ENCODE measurements at places on chromosomes 11 and 22.

DNA sequence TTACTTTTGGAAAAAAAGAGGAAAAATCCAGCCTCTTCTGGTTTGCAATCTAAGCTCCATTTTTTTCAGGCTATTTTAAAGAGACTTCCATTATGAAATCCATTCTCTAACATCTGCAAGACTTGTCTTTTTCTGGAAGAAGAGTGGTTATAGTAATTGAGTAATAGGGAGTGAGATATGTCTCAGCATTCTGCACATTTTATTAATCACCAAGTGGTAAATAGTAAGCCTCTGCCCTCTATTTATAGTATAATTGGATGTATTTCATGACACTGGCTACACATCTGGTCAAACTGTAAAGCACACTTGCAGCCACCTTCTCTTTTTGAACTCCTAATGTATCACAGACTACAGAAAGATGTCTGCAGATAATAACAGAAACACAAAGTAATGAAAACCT is 391.1 kb downstream of the ETS1 start:
- DNase-seq = no peak

GRCh38 chr11:57638005-57638781 is 11.5 kb downstream of the YPEL4 start:
- DNase-seq = peak; percentile 84

DNA sequence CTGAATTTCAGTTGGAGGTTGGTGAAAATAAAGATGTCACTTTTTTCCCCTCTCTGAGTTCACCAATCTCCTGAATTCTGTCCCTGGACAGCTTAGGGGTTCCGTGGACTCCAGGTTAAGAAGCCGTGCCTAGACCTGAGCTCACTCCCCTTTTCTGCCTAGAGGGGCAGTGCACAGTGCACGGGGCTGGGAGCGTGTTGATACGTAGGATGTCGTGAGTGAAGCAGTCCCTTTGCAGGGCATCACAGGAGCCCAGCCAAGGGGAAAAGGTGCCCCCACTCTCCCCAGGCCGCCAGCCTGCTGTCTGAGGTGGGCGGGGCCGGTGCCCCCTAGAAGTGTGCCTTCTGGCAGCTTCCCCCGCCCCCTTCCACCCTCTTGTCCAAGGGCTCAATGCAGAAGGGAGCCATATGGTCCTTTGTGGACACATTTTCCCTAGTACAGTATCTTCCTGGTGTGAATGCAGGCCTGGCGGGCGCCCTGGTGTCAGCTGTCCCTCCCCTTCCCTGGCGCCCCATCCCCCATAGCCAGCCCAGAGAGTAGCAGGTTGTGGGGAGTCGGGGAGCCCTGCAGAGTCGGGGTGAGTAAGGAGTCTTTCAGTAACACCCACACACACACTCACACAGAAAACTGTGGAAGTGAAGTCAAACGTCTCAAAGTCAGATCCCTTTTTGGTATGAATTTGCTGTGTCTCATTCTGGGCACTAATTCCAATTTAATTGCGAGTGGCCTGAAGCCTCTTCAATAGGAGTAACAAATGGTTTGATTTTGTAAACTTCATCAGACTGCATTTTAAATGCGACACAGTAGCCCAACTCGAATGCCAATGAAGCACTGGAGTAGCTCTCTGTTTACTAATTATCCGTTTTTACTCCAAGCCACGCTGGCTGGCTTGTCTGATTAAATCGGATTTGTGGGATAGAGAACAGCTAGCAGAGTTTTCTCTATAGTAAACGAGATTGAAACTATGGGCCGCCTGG is 67.5 kb upstream of the NNMT start:
- no peak for DNase-seq

GRCh38 chr11:126385991-126386728 is 30.7 kb downstream of the ST3GAL4 start:
- DNase-seq = no peak

DNA sequence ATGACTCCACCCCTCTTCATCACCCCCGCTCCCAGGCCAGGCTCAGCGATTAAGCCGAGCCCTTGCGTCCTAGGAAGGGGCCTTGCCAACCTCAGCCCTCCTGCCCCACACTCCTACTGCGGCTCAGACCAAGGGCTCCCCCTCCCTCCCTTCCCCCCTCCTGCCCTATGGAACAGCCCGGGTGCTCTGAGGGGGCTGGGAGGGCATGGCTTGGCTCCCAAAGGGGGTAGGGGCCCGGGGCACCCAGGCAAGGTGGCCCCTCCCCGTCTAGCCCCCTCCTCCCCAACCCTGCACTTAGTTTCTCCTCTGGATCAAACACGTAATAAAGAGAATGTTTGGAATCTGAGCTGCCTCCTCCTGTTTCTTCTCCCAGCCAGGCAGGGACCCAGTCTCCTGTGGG is 6.3 kb downstream of the RCOR2 start:
- DNase-seq = no peak

GRCh38 chr22:30356449-30357235 is at the start of the genes CCDC157 and SF3A1:
TSS of gene CCDC157 (plus strand) at chr22:30357007. CDS start at chr22:30366001, 8,994 bp downstream.
TSS of gene SF3A1 (minus strand) at chr22:30356894. CDS start at chr22:30356792, 102 bp downstream.
- DNase-seq = peak; percentile 94

DNA sequence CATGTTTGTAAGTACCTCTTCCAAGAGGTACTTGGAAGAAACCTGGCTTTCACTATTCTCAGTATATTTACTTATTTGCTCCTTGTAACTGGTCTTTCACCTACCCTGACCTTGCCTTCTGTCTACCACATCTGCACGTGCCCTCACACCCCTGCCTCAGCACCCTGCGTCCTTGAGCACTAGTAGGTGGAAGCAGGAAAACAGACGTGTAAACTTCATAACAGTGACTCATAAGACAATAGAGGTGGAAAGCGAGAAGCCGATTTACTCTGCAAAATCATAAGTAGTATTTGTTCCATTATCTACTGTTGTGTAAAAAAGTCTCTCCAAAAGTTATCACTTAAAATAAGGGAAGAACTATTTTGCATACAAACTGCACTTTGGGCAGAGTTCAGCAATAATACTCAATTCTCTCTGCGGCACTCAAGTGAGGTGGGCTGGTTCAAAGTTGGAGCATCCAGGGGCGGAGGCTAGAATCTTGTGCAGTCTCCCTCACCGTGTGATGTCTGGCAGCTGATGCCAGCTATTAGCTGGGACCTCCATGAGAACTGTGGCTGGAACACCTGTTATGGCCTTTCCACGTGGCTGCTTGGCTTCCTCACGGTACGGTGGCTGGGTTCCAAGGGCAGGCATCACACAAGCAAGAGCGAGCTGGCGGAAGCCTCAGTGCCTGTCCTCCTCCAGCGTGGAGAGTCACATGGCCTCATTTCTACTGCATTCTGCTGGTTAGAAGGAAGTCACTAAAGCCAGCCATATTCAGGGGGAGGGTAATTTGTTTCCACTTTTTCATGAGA is 30.4 kb downstream of the PACS1 start:
- DNase-seq = peak; percentile 61

DNA sequence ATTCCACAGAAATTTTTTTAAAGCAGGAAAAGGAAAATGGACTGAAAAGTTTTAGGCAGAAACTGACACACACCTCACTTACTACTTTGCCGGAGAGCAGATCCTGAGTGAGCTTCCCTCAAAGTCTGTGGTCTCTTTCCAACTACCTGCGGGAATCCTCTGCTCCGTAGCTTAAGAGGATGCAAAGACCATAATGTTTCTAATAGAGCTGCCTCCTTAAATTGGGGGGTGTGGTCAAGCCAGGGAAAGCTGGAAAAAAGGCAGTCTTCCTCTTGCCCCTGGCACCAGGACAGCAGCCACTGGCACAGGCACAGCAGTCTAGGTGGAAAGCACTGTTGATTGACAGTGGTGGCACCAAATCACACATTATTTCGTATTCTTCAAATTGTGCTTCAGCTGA is at the start of gene ETS1:
ETS1 (minus strand) TSS at position 144 of the 400 bp plus-strand sequence. CDS start 14,428 bp downstream, outside the sequence.
- no peak for DNase-seq

DNA sequence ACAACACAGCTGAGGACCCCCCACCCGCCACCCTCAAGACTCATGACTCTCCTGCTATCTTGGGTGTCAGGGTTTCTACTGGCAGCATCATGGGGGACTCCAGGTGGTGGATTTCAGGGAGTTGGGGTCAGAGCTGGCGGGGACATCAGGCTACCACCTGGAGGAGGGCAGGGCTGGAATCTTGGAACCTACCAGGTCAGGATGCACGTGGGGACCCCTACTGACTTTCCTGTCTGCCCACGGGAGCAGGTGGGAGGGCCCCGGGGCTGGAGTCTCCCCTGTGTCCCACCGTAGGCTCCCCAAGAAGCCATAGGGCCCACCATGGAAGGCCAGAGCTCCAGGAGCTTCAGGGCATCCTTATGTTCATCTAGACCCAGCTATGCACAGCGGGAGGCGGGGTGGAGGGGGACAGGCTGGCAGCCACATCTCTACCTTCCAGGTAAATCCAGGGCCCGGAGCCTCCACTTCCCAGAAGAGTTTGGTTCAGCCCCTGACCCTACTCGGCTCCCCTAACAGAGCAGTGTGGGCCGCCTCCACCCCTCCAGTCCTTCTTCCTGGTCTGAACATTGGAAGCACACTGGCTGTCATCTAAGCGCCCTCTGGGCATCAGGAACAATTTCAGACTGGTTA is 10.0 kb downstream of the SLC37A2 start:
- DNase-seq = no peak

DNA sequence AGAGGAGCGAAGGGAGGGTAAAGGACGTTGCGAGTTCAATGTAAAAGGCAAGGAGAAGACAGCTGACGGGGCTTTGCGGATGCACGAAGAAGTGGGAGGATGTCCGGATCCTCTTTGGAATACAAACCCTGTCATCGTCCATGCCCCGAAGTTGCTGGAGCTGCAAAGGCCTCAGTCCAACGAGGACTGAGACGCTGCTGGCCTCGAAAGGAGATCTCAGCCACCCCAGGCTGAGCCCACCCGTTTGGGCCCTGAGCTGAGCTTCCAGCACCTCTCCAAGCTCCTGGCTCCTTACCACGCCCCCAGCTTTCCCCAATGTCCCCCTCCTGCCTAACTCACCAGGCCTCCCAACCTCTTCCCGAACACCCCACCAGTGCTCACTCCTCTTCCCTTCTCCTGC is 46.1 kb upstream of the PHF21B start:
- no peak for DNase-seq

GRCh38 chr22:45009606-45010531 is at the start of gene PHF21B:
TSS of gene PHF21B (minus strand) at chr22:45010005. CDS start at chr22:45009549, 456 bp downstream.
- peak; percentile 30 for DNase-seq

GRCh38 chr11:68036717-68037239 is 2.0 kb upstream of the TCIRG1 start:
- no peak for DNase-seq

GRCh38 chr11:96092511-96092910 is 168.6 kb upstream of the MTMR2 start:
- no peak for DNase-seq

DNA sequence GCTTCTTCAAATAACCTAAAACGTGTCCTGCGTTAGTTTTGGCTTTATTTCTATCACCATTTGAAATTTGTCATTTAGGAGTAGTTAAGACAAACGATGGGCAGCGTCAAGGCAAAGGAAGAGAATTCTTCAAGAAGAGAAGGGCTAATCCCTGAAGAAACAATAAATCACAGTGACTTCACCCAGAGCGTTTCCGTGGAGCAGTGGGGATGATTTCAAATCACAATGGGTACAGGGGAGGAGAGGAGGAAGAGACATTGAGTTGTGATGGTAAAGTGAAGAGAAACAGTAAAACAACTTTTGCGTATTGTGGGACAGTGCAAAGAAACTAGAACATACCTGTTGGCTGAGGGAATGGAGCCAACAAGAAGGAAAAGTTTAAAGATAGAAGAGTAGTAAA is 9.7 kb downstream of the PDGFD start:
- no peak for DNase-seq

- DNase-seq = no peak
These were observed 384.8 kb downstream of the TMEM135 start for GRCh38 chr11:87422566-87422965.

- no peak for DNase-seq
These were observed 15.6 kb downstream of the DDX17 start for GRCh38 chr22:38490475-38490874.

DNA sequence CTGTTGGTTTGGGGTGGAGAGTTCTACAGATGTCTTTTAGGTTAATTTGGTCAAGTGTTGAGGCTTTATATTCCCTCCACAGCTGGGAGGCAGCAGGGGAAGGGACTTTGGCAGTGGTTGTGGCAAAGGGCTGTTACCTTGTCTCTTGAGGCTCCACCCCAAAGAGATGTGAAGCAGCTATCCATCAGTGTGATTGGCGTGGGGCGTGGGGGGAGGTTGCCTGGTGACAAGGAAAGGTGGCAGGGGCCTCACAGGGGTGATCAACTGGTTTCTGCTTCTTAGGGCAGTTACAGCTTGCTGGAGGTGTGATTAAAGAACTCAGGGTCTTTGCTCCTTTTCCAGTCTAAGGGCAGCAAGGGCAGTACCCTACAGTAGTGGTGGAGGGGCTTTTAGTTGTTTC is 59.3 kb downstream of the FANCF start:
- DNase-seq = no peak

GRCh38 chr11:27329867-27330632 is 33.0 kb downstream of the CCDC34 start:
- DNase-seq = no peak

- DNase-seq = peak; percentile 62
These were observed 819 bp upstream of the KCNQ1OT1 start for GRCh38 chr11:2700415-2701211.

GRCh38 chr11:108069947-108070346 is 51.4 kb upstream of the ACAT1 start:
- peak; percentile 8 for DNase-seq

GRCh38 chr11:29005401-29005980 is 897.3 kb downstream of the METTL15 start:
- no peak for DNase-seq

- no peak for DNase-seq
These were observed 24.3 kb downstream of the SERPINH1 start for GRCh38 chr11:75586395-75586794.

GRCh38 chr22:49365191-49365837 is 462.4 kb downstream of the BRD1 start:
- DNase-seq = no peak

- no peak for DNase-seq
These were observed 1.7 kb upstream of the SCUBE2 start for GRCh38 chr11:9092853-9093778.

DNA sequence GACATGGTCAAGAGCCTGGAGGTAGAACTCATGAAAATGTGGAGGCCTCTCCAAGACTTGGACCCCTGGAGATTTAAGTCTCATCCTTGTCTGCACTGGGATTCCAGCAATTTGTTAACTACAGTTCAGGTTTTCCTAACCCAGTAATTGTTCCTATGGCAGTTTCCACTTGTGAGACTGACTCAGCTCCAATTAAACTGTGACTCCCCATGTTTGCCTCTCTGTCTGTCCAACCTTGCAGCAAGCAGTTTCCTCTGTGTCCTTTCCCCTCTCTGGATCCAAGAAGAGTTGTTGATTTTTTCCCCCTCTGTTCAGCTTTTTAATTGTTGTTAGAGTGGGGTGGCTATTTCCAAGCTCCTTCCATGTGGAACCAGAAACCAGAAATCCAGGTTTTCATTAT is 16.2 kb upstream of the ARHGAP20 start:
- no peak for DNase-seq

- no peak for DNase-seq
These were observed 2.8 kb upstream of the BCO2 start for GRCh38 chr11:112172362-112172994.

- DNase-seq = no peak
These were observed 15.5 kb upstream of the TMEM135 start for GRCh38 chr11:87022254-87022653.
